Right renal pelvis (tissue), 4 donors: ENCODE measurements at places on chromosomes 4 and X. TPM values are rescaled to one million over a fixed set of nuclear protein-coding genes. Genes with fewer than 3 reads are reported as not detected.

- DNase-seq, result no peak
Observed at GRCh38 chr4:182255441-182256190, 12.4 kb downstream of the TENM3 start.

- DNase-seq, result no peak
Observed at GRCh38 chrX:125503769-125504168, 184.1 kb downstream of the TEX13C start.

GRCh38 chrX:9291629-9292028 is 173.2 kb upstream of the TBL1X start:
- peak; percentile 51 for DNase-seq

- DNase-seq, result no peak
Observed at GRCh38 chr4:151721466-151721865, 39.3 kb downstream of the GATB start.

- DNase-seq, result no peak
Observed at GRCh38 chr4:94469221-94469784, 17.6 kb downstream of the PDLIM5 start.

- no peak for DNase-seq
Observed at GRCh38 chr4:6177587-6178197, 22.7 kb downstream of the JAKMIP1 start.

GRCh38 chrX:71182871-71183270 is 38.2 kb downstream of the NLGN3 start:
- no peak for DNase-seq

The SLC7A11 gene
- polyA plus RNA-seq, result 2.3 TPM

The CLCN4 gene
- 5.1 TPM for polyA plus RNA-seq

The CT45A10 gene
- not detected for polyA plus RNA-seq
